ENCODE measurements at places on chromosomes 5 and 9.

- DNase-seq = no peak
These were observed 37.1 kb upstream of the RAPGEF6 start for GRCh38 chr5:131671994-131672655.

DNA sequence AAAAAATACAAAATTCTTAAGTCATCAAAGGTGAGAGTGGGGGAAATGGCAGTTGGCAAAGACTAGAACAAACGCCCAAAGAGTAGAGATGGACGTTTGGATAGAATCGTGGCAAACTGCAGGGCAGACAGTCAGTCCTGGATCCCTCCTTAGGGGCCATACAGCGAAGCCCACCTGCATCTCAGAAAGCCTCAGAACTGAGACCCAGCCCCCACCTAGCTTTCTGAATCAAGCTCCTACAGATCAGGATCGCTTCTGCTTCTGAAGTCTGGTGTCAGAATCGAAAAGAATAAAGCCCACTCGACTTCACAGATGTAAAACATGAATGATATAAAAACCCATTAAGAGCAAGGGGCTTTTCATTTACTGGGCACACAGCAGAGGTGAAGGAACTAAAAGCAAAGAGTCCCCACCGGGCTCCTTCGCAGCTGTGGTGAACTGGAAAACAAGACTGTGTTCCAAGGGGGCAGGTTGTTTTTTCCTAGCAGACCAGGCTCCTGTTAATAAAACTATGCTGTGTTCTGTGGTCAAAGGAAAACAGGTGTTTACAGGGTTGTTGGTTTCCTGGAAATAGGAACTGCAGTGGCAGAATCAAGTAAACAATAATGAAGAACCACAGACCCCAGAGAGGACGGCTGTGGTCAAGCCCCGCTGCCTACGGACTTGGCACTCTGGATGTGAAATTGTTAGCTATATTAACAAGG, 91.8 kb downstream of the TLE1 start:
- no peak for DNase-seq

DNA sequence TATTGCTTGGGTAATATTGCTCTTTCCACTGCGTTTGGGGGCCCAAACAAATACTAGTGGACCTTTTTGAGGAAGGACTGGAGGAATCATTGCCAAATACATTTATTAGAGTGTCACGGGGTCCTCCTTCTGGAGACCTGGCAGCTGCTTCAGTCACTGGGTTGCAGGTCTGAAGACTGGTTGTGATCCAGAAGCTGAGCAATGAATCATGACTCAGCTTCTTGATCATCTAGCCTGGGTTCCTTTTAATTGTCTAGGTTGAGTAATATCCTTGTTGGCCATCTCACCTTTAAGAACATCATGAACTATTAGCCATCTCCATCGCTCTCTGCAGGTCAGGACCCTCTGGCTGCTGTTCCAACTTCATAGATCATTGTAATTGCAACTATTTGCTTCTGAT, 15.4 kb upstream of the UBAP1 start:
- DNase-seq = no peak

DNA sequence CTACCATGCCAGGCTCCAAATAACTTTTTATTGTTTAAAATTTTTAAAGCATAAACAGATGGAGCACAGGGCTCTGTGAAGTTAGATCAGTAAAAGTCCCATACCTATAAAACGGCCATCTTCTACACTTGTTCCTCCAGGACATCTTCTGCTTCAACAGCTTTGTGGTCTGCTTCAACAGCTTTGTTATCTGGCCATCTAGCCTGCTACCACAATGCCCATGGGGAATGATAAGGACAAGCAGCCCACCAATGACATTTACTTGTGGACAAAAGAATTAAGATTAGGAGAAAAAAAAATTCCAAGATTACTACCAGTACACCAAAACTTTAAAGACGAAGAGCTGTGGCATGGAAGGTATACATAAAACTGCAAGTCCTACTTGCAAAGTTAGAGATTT, 2.2 kb upstream of the VPS13A start:
- no peak for DNase-seq

DNA sequence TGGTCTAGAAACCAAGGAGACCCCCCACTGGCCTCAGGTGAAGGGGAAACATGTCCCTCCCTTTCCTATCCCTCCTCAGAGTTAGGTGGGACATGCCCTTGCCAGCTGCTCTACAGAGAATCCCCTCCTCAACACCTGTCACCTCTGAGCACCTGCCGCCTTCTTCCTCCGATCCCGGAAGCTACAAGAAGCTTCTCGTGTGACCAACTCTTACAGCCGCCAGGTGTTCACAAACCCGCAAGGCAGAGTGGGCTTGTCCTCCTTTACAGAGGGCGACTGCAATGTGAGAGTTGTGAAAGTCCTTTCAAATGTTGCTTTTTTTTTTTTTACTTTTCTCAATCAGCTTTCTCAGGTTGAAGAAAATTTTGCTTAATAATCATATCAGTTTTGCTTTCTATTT, 3.7 kb upstream of the ICE1 start:
- peak; percentile 63 for DNase-seq

DNA sequence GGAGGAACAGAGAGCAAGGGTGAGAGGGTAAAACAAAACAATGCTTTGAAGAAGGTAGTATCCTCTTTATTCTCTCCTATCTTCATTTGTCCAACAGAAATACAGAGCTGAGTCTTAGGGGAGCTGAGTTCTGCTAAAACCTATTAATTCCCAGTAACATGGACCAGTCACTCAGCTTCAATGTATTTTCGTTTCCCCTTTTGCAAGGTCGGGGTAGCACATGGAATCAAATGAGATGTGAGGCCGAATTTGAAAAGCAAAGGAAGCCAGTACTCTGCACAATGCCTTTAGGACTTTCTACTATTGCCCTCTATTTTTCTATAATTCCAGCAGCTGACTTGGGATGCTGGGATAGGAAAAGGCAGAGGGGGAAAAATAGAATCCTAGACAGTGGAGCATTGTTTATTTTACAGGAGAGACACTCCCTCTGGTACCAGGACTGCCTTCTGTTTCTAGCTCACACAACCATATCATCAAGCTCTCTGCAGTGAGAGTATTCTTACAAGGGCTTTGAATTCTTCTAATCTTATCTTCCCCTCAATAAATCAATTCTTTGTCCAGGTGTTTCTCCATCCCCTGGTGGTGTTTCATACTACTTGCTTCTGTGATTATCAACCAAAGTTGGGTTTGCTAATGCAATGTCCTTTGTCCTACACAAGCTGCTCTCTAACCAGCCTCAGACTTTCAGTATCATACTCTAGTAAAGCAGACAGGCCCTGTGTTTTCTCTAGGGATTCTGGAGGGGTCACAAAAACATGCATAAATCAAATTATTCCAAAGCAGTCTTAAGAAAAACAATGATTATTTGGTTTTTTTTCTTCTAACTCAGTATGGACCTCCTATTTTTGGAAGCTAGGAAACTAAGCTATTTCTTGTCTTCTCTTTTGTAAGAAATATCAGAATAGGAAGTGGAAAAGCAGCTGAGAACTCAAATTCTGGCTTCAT, 341.5 kb downstream of the OSTF1 start:
- no peak for DNase-seq

- no peak for DNase-seq
These were observed 395.7 kb upstream of the ACTBL2 start for GRCh38 chr5:57878301-57878722.

DNA sequence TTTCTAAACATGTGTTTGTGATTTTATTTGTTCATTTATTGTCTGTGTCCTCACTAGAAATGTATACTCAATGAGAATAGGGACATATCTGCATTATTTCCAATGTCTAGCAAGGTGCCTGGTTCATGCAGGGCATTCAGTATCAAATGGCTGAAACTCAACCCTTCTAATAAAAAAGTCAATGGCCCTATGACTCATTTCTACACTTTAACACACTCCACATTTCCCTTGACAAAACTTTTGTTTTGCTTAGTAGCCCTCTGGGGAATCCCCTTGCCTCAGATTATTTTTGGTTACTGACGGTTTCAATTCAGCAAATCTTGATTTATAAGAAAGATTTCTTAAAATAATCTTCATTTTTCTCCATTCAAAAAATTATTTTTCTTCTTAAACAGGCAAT, 206.0 kb upstream of the DMRTA1 start:
- DNase-seq = peak; percentile 34

DNA sequence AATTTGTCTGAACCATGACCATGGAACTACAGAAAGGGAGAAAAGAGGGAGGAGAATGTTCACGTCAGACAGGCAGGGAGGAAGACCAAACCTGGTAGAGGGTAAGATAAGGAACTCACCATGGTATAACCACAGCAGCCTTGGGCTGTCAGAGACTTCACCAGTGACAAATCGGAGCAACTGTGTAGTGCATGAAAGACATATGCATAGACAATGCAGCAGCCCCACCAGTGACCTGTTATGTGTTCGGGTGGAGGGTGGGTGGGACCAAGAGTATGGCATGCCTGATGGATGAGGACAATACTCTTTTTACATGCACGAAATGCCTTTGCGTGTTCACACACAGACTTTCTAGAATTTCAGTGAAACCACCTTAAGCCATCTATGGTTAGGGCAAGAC, 221.8 kb upstream of the RASEF start:
- no peak for DNase-seq

- no peak for DNase-seq
These were observed 169.2 kb downstream of the COX7C start for GRCh38 chr5:86786955-86787354.

DNA sequence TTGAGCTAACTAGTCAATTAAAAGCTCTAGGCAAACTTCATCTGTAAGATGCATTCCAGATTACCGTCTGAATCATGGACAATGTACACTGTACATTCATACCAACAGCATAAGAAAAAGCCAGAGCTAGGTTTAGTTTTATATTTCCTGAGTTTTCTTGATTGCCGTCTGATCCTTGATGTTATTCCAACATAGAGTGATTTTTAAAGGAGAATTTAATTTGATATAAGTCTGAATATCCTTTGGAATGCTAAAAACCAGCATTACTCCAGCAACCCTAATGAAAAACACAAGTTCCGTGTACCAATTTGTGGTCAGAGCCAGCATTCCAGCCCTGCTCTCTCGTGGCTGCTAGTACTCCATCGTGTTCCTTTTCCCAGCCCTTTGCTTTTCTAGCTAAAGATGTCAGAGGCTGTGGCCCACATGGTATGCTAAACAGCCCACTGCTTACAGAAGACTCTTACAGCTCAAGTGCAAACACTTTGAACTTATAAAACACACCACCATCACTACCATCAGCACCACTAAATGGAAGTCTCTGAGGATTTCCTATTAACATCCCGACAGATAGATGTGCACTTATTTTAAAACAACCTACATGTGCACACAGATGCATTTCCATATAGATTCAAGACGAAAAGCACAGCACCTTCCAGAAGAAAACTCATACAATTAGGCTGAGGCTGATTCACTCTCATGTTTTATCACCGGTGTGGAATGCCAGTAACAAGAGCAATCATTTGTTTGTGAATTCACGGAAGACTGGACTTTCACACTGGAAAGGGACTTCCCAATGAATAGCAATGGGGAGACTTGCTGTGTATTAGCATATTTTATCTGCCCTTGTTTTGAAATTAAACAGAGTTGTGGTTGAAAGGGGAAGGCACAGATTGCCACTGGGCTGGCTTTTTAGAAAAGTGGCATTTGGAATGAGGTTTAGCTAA, 246.9 kb upstream of the GAS1 start:
- no peak for DNase-seq

DNA sequence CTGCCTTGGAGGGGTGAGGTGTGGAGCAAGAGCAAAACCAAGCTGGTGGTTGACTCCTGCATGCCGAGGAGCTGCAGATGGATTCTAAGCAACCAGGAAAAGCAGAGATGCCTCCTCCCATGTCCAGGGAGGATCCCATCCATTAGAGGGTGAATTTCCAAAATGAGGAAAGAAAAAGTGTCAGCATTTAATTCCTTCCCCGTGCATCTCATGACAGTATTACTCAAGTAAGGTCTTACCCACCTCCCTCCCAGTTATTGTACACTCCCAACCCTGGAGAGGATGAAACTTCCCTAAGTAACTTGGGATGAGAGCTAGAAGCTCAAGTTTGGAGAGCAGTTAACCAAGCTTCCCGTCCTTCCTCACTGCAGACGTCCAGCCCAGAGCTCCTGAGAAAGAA, 19.9 kb downstream of the C9orf152 start:
- DNase-seq = no peak

- no peak for DNase-seq
These were observed 228.3 kb downstream of the CACNA1B start for GRCh38 chr9:138105561-138106505.

Measured in DMS53 (cell line).